ENCODE measurements at places on chromosomes 2 and 18. TPM values are rescaled to one million over a fixed set of nuclear protein-coding genes. Genes with fewer than 3 reads are reported as not detected.

TCF23 gene
- total RNA-seq, result not detected

GYPC gene
- 4.9 TPM for total RNA-seq

SPATA3 gene
- not detected for total RNA-seq

ESCO1 gene
- total RNA-seq, result 10.0 TPM

ACMSD gene
- not detected for total RNA-seq

CCL20 gene
- total RNA-seq, result 2.8 TPM

C2orf80 gene
- total RNA-seq, result not detected

UGT1A4 gene
- total RNA-seq, result 0.80 TPM

- ATAC-seq, result no peak
These were observed 38.9 kb downstream of the MYCN start for GRCh38 chr2:15979051-15979758.

GRCh38 chr18:22466608-22467395 is 49.1 kb upstream of the CTAGE1 start:
- ATAC-seq, result peak; percentile 30

DNA sequence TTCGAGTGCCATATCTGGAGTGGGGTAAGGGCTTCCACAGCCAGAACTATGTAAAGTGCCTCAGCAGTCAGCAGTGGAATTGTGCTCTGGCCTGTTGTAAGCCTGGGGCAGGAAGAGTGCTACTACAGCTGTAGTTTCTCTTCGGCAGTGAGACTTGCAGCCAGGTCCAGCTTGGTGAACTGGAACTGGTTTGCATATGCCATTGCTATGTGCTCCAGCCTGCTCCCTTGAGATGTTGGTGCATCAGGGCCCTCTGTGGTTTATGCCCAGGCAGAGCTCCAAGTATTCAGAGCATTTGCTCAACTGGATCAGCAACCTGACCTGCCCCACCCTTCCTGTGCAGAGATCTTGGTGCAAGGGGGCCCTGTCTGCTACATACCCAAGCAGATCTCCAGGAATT is 47.8 kb downstream of the ZNF804A start:
- ATAC-seq, result peak; percentile 25

DNA sequence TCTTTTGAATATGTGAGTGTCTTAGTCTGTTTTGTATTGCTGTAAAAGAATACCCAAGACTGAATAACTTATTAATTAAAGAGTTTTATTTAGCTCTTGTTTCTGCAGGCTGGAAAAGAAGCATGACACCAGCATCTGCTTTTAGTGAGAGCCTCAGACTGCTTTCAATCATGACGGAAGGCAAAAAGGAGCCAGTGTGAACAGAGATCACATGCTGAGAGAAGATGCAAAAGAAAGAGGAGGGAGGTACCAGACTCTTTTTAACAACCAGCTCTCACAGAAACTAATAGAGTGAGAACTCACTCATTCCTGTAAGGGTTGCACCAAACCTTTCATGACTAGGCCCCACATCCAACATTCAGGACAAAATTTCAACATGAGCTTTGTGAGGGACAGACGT is 101.6 kb upstream of the HNMT start:
- ATAC-seq, result no peak

- ATAC-seq, result no peak
These were observed 50.2 kb upstream of the OSR1 start for GRCh38 chr2:19408592-19408991.

- ATAC-seq, result no peak
These were observed 65.4 kb downstream of the EIF2AK3 start for GRCh38 chr2:88561646-88562388.

DNA sequence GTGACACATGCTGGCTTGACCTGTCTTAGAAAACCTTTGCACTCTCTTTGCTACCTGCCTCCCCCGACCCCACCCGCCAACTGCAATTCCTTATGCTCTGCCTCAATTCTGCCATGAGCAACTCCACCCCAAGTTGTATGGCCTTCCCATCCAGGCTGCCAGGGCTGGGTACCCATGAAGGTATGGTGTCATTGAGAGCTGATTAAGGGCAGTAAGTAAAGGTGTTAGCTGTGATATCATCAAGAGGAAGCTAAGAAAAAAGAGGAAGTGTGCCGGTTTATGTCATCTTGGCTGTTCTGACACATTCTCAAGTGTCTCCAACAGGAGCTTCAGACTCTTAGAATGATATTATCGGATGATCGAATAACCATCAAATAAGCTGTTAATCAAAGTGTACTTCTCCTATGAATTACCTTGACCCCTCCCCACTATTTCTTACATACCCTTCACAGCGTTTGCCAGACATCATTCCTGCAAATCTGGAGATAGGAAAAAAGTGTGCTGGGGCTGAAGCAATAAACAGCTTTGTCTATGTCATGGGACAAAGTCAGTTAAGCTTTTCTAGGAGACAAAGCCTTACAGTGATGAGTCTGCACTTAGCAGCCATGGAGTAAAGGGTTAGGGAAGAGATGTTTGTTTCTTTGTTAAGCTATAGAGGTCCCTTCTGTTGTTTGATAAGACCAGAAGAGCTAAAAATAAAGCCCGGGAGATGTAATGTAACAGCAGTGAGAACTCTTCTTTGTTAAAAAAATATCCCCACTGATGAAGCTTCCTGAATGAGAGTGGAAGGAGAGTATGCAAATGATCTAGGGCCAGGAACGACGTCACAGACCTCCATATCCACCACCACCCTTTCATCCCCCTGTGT is 40.4 kb upstream of the SMAD2 start:
- ATAC-seq, result peak; percentile 37

- ATAC-seq, result peak; percentile 66
These were observed 36.6 kb downstream of the POMC start for GRCh38 chr2:25131567-25132298.

DNA sequence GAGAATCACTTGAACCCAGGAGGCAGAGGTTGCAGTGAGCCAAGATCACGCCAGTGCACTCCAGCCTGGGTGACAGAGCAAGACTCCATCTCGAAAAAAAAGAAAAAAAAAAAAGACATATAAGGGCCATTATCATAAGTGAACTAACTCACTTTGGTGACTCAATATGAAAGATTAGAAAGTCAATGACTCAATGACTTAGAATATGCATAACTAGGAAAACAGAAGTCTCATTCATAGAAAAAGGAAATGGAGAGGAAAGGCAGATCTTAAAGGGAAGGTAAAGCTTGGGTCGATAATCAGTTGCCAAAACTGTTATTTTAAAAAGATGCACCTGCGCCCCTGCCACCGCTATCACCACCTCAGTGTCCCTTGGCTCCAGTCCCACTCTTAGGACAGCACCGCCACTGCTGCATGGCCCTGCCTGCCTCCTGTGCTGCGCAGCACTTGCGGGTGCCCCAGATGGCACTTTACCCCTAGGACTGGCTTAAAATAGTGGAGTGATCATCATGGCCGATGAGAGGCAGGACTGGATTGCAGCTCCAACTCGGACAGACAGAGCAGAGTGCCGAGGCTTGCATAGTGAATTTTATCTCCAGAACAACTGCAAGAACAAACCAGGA is 54.7 kb downstream of the INO80D start:
- peak; percentile 52 for ATAC-seq

DNA sequence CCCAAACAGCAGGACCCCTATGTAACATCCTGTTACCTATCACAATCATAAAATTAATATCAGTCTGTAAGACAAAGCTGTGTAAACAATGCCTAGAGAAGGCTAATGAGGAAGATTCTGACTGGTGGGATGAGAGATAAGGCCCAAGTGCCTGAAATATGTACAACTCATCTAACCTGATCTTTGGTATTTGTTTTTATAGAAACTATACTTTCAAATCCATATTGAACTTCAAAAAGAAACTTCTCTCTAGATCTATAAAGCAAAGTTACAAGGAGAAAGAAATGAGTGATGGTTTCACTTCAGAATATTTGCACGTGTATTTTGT is 36.1 kb upstream of the ITGA4 start:
- no peak for ATAC-seq

- ATAC-seq, result no peak
These were observed 90.4 kb downstream of the ANTXR1 start for GRCh38 chr2:69103419-69103818.

- ATAC-seq, result no peak
These were observed 79.5 kb upstream of the ALPP start for GRCh38 chr2:232299084-232299483.

- ATAC-seq, result no peak
These were observed 91.1 kb upstream of the NOL4 start for GRCh38 chr18:34315591-34316352.

GRCh38 chr2:178510384-178510783 is 30.1 kb downstream of the PLEKHA3 start:
- no peak for ATAC-seq

- ATAC-seq, result no peak
These were observed 105.0 kb upstream of the SMAD7 start for GRCh38 chr18:49055754-49056172.

DNA sequence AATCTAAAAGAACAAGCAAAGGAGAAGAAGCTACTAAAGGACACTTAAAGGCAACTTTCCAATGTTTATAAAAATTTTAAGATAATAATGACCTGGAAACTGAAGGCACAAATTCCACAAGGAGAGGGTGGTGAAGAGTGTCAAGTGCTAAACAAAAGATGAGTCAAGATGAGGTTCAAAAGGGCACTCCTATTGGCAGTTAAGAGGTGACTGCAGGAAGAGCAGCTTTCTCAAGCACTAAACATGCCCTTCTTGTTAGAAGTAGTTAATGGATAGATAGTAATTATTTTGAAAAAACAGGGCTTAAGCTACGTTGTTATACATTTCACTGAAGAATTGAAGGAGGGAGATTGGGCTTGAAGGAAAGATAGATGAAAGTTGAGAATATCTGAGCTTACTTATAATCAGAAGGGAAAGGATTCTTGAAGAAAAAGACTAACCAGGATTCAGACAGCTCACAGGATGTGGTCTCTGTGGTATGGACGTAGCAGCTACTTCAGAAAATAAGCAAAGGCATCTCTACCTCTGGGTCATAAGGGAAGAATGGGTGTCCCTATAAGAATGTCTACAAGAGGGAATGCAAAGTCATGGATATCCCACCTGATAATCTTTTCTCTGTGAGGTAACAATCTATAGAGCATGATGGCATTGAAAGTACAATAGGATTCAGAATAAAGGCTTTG is 454.7 kb upstream of the SLC39A10 start:
- no peak for ATAC-seq

- ATAC-seq, result no peak
These were observed 50.4 kb downstream of the PTPN4 start for GRCh38 chr2:119810049-119810630.

- no peak for ATAC-seq
These were observed 407.7 kb upstream of the SLC8A1 start for GRCh38 chr2:40859617-40860016.

GRCh38 chr2:236802862-236803261 is 233.2 kb downstream of the ACKR3 start:
- ATAC-seq, result no peak

GRCh38 chr2:23447405-23447804 is 62.4 kb downstream of the KLHL29 start:
- no peak for ATAC-seq

DNA sequence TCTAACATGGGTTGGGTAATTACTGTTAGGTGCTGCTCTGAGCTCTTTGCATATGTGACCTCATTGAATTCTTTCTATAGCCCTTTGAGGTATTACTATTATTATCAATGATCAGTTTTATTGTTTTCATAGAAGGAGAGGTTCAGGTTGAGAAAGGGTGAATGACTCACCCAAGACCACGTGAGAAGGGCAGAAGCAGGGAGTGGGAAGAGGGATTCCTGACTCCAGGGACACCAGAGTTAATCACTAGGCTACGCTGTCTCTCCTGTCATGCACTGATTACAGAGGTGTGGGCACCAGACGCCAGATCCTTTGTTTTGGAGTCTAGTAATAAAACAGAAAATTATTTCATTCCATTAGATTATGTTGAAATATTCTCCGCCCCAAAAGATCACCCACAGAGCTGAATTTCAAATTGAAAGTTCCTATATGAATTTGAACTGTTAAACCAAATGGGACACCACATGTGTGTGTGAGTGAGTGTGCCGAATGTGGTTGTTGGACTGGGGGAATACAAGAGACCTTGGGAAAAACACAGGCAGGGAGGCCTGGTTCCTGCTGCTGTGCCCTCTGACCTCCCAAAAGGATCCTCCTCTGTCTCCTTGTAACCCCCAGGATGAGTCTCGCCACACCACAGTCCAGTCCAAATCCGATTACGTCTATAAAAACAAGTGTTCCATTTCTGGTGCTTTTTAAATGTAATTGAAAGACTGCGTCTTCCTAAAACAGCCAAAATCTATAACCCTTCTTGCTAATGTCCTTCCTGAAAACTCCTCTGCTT is 215.4 kb downstream of the ZNF521 start:
- no peak for ATAC-seq

DNA sequence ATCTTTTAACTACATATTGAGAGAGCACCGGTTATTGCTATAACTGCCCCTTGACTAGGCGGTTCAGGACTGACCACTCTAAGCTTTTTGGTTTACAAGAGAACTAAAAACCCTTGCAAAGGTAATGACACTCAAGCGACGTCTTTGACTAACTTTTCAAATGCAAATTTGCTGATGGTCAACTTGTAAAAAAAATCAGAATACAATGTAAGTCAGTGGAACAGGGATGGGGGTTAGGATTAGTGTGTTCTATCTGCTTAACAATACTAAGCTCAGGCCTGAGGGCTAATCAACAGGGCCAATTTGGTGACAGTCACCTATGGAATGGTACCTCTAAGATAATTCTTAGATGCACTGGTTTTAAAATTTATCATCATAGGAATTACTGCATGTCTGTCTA is 57.1 kb downstream of the ZAP70 start:
- ATAC-seq, result no peak

- ATAC-seq, result peak; percentile 6
These were observed 680 bp downstream of the ATP5F1A start for GRCh38 chr18:46097431-46097800.

GRCh38 chr2:159853101-159853500 is 55.1 kb upstream of the CD302 start:
- no peak for ATAC-seq

- no peak for ATAC-seq
These were observed 57.6 kb downstream of the EDAR start for GRCh38 chr2:108931372-108931771.

GRCh38 chr18:55522011-55522410 is 66.0 kb downstream of the TCF4 start:
- ATAC-seq, result no peak

DNA sequence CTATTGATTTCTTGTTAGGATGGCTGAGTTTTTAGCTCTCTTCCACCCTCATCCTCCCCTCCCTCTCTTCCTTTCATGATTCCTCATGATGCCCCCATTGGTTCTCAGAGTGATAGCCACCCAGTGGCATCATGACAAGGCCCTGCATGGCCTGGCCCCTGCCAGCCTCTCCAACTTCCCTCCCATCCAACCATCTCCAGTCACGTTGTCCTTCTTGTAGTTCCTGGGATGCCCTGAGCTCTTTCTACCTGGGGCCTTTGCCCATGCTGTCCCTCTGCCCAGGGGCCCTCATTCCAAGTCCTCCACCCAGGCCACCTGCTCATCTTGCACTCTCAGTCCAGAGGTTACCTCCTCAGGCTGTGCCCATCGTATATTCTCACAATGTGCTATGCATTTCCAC is 247.5 kb downstream of the TFCP2L1 start:
- no peak for ATAC-seq

DNA sequence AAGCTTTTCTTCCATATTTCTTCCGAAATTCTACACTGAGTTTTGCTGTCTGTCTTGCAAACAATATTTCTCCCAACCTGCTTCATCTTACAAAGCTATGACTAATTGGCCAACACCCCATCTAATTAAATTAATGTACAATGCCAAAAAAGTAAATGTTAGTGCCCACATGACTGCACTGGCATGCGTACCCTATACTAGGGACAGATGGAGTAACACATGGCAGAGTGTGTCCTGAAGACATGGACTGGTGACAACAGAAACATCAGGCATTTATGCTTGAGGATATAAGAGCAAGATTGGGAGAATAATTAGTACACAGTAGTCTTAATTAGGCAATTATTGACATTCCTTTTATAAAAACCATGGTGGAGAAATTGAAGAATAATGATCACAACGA is 66.8 kb downstream of the MREG start:
- no peak for ATAC-seq

- no peak for ATAC-seq
These were observed 69.7 kb upstream of the NRP2 start for GRCh38 chr2:205612636-205613035.

Data from esophagus mucosa (tissue), 1 donor.